Stimulated activated CD8-positive, alpha-beta memory T cell treated with anti-CD3 and anti-CD28 coated beads, Interleukin-4, amount 100 ng/mL, for 24 hours (primary cell): ENCODE measurements at places on chromosomes 12 and 14.

GRCh38 chr14:52044791-52045522 is 23.9 kb downstream of the NID2 start:
- no peak for DNase-seq

DNA sequence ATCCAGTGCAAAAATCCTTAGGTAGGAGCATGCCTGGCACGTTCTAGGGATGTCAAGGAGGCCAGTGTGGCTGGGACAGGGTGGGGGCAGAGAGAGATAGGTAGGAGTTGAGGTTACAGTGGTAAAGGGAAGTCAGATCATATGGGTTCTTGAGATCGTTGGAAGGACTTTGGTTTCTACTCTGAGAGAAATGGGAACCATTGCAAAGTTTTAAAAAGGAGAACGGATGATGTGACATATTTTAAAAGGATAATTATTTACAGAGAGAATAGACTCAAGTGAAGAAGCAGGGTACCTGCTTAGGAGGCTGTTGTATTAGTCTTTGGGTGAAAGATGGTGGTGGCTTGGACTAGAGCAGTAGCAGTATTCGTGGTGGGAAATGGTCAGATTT is 47.6 kb upstream of the ATP2B1 start:
- DNase-seq, result no peak

- peak; percentile 62 for DNase-seq
Measured at GRCh38 chr14:100147181-100147631, 12.2 kb downstream of the DEGS2 start.

- DNase-seq, result no peak
Measured at GRCh38 chr12:41621291-41621690, 433.2 kb downstream of the PDZRN4 start.
